Stimulated activated CD8-positive, alpha-beta memory T cell treated with anti-CD3 and anti-CD28 coated beads, Interleukin-7, amount 100 ng/mL, for 48 hours (primary cell): ENCODE measurements at places on chromosomes 2 and 18.
A peak's percentile ranks its signal among the peaks of the same experiment; 100 is the strongest.

GRCh38 chr2:14424478-14425390 is 207.8 kb upstream of the LRATD1 start:
- DNase-seq, result no peak

- no peak for DNase-seq
These were observed 125.0 kb upstream of the WDSUB1 start for GRCh38 chr2:159411460-159411859.

GRCh38 chr18:7094427-7094826 is 23.2 kb downstream of the LAMA1 start:
- DNase-seq, result no peak

DNA sequence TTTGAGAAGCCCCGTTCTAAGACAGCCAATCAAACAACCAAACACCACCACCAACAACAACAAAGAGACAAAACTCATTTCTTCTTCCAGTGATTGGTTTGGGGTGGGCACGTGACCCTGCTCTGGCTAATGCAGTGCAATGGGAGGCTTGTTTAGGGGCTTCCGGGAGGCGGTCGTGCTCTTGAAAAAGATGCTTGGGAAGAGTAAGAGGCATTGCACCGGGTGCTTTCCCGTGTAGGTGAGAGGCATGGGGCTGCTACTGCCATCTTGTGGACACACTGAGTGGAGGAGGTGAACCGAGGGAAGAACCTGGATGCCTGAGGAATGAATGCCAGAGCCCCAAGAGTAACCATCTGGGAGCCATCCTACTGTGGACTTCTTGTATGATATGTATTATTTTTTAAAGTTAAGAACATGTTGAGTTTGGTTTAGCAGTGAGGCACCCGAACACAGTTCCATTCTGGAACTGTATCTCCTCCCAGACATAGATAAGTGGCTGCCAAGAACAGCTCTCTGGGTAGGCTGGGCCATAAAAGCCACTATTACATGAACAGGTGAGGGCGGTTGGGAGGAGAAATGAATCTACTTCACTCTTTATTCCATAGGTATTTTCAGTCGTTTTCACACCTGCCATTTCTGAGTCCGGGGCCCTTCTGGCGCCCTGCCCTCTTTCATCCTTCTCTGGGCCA is 19.1 kb upstream of the ARHGAP25 start:
- DNase-seq, result peak; percentile 29
